ENCODE measurements at places on chromosomes 1 and 21. TPM values are rescaled to one million over a fixed set of nuclear protein-coding genes. Genes with fewer than 3 reads are reported as not detected.

Gene AGL
- total RNA-seq, result 4.2 TPM

Gene OR6K3
- not detected for total RNA-seq

Gene C21orf58
- 4.1 TPM for total RNA-seq

Gene FAM3B
- total RNA-seq, result not detected

Gene RAVER2
- 5.9 TPM for total RNA-seq

Gene ZC3H11A
- total RNA-seq, result 52.4 TPM

Gene LRRC71
- total RNA-seq, result 0.38 TPM

Gene CLEC20A
- not detected for total RNA-seq

Gene CYP4Z1
- not detected for total RNA-seq

Gene ETV3L
- total RNA-seq, result not detected

Gene LRRC7
- total RNA-seq, result not detected

Gene CELA2B
- not detected for total RNA-seq

Gene FCN3
- not detected for total RNA-seq

Gene ITGB2
- 0.80 TPM for total RNA-seq

Gene GPR25
- total RNA-seq, result not detected

Gene C1orf141
- not detected for total RNA-seq

Gene TFF2
- total RNA-seq, result not detected

Gene SLC25A34
- 0.13 TPM for total RNA-seq

Gene AMY1B
- total RNA-seq, result not detected

Gene IFNLR1
- total RNA-seq, result 1.0 TPM

Gene TMPRSS2
- not detected for total RNA-seq

Gene HSD3B1
- not detected for total RNA-seq

Gene THEM5
- total RNA-seq, result not detected

Gene AADACL4
- not detected for total RNA-seq

Gene DIO1
- not detected for total RNA-seq

Gene DMBX1
- total RNA-seq, result 1.1 TPM

Gene C1orf226
- 0.73 TPM for total RNA-seq

Gene UTP11
- 47.1 TPM for total RNA-seq

Gene FBXO28
- total RNA-seq, result 28.1 TPM

Gene AUNIP
- 6.0 TPM for total RNA-seq

Gene ARHGAP29
- 20.2 TPM for total RNA-seq

Gene GCSAML
- total RNA-seq, result not detected

Gene NES
- 1.8 TPM for total RNA-seq

Gene WNT3A
- 0.05 TPM for total RNA-seq

Gene ABCB10
- 21.1 TPM for total RNA-seq

Gene SERPINC1
- total RNA-seq, result not detected

Gene C4BPB
- total RNA-seq, result 1.1 TPM

Gene LRRIQ3
- total RNA-seq, result 0.82 TPM

Gene OLFML2B
- total RNA-seq, result 0.40 TPM

Gene PLA2G4A
- total RNA-seq, result 10.9 TPM

Gene NBL1
- total RNA-seq, result 25.1 TPM

Gene MCOLN3
- 4.2 TPM for total RNA-seq

Data from A549 treated with DMSO at 1 μM for 4 hours (cell line).